Left ventricle myocardium superior (tissue), 1 donor: ENCODE measurements at places on chromosomes 5 and 9.
A peak's percentile ranks its signal among the peaks of the same experiment; 100 is the strongest.

DNA sequence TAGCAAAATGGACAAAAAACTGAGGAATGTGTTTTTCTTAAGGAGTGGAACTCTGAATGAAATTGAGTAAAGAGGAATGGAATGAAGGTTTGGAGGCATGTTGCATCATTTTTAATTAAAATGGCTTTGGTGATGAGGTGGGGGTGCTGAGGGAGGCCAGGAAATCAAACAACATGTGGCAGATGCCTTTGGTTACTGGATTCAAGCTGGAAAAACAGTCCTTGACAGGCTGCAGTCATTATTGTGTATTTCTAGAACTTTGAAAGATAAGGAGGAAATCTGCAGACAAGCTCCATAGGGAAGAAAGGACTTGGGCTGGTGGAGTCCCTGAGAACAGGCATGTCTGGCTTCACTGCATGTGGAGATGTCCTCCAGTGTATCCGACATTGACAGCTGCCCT lies 203.5 kb upstream of the HAPLN1 start:
- no peak for DNase-seq

GRCh38 chr9:21995006-21995665 lies 545 bp downstream of the CDKN2B-AS1 start:
- peak; percentile 79 for DNase-seq

- peak; percentile 13 for DNase-seq
Measured at GRCh38 chr9:134624137-134624591, 17.4 kb upstream of the COL5A1 start.

GRCh38 chr9:72749276-72749675 lies 203.6 kb downstream of the ALDH1A1 start:
- DNase-seq = no peak

GRCh38 chr9:12993466-12993865 lies 218.6 kb downstream of the LURAP1L start:
- no peak for DNase-seq

GRCh38 chr9:136626740-136627642 lies 35.7 kb upstream of the EGFL7 start:
- DNase-seq = no peak

DNA sequence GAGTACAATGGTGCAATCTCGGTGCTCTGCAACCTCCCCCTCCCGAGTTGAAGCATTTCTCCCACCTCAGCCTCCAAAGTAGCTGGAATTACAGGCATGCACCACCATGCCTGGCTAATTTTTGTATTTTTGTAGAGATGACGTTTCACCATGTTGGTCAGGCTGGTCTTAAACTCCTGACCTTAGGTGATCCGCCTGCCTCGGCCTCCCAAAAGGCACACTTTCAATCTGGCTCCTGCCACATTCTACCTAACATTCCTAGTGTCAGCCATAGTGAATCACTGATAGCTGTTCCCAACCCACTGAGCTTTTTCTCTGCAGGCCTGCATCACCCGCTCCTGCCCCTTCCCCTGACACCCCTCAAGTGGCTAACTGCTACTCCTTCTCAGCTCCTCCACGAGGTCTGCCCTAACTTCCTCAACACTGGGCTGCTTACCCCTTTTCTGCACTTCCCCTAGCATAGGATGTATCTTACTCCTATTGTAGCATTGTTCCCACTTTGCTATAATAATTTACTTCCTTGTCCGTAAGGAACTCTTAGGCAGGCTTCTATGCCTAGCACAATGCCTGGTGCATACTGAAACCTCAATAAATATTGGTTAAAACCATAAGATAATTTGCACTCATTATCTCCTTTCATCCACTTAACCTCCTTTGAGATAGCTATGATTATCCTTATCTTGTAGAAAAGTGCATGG lies 42.0 kb upstream of the LIFR start:
- no peak for DNase-seq

DNA sequence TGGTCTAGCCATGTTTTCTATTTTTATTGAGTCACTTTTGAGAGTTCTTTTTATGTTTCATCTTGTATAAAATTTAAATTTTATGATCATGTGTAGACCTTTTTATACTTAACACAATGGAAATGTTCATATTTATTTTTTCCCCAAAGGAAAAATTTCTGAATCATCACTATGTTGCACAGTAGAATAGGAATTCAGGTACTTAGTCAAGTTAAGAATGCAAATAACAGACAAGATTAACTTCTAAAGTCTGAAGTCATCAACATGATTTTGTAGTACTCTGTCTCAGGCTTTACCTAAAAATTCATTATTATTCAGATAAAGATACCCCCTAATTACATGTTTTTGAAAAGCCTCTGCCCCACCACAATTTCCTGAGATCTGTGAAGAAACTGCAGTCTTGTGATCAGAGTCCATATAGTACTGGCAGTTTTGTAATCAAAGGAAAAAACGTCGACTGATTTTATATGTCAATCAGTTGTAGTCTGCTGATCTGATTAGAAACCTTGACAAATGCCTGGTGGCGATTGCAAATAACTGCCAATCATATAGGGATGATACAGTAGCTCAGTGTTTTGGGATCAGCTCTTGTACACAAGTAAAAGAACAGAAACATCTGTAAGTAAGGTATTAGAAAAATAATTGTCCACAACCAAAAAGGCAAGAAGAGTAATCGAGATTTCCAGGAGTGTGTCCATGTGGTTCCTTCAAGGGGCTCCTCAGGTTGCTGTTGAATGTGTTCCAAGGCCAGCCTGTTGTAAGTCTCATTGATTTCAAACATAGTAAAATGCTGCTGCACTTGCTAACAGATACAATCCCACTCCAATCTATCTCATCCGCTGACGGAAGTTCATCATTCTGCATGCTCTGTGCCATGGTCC lies 352.4 kb downstream of the ARRDC3 start:
- DNase-seq = no peak

DNA sequence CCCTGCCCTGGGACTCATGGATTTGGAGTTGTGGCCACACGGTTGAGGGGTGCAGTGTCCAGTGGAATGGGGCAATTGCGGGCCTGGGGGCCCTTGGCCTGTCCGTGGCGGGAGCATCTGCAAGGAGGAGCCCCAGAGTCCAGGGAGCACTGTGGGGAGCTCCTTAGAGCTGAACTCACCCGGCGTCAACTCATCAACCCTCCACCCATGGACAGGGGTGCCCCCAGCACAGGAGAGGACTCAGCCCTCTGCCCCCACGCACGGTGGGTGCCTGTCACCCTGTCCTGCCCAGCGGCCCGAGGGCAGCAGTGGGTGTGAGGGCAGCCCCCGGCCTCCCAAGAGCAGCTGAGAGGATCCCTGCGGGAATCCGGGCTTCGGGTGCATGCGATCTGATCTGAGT lies 550 bp upstream of the SLC6A18 start:
- DNase-seq = no peak

DNA sequence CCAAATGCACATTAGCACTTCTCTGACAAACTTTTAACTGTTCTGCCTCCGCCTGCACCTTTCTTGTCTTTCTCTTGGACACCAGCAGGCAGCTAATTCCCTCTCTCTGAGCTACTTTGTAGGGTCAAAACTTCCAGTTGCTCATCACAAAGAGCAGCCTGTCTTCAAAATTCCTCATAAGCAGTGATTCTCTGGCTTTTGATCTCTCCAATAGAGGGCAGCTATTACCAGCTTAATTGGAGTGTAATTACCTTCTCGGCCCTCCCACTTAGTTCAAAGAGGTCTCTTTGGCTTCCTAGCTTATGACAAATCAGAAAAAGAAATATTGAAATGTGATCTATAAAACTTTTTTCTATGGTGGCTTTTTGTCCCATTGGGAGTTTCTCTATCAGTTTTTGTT lies 43.6 kb upstream of the RAD23B start:
- no peak for DNase-seq

DNA sequence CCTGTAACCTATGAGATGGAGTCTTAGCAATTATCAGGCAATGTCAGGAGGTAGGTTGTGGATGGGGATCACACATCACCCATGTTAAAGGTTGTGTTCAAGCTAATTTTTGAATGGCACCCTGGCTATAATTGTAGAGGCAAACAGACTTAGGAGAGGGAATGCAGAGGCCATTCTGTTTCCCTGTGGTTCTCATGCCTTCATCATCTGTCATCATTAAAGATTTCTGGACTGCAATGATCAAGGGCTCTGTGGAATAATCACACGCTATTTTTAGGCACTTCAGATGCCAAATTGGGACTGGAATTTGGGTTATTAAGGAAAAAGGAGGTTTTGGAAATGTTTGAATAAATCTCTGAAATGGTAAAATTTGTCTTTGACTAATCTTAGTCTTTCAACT lies 1065.4 kb downstream of the TAF11L14 start:
- no peak for DNase-seq

GRCh38 chr9:83441390-83441789 lies 96.8 kb downstream of the FRMD3 start:
- DNase-seq = no peak

DNA sequence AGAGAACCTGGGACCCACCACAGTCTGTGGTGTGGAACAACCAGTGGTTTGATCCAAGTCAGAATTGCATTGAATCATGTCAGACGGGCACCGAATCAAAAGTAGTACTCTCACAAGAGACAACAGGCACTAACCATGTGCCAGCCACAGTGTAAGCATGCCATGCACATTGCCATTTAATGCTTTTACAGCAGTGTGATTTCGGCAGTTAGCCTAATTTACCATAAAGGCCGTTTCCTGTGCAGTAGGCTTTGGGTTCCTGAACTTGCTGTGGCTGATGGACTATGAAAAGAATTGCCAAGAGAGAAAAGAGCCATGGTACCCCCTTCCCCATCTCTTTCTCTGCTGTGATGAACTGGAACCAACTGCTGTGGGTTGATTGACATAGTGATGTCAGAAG lies 540.6 kb downstream of the EBF1 start:
- DNase-seq = no peak

DNA sequence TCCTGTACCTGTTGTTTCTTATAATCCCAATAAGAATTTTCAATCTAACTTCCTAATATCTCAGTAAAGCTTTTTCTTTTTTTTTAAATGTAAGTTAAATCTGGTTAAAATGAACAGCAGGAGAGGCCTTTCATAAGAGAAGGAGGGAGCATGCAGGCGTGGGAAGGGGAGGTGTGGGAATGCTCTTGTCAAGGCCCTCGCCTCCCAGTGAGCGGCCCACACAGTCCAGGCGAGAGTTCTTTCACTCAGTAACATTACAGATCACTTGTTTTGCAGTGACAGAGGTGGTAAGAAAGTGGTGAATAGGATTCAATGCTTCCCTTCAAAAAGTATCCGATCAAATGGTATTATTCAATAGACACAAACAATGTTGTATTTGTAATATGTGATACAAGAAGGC lies 125.0 kb downstream of the EPB41L4A start:
- no peak for DNase-seq

DNA sequence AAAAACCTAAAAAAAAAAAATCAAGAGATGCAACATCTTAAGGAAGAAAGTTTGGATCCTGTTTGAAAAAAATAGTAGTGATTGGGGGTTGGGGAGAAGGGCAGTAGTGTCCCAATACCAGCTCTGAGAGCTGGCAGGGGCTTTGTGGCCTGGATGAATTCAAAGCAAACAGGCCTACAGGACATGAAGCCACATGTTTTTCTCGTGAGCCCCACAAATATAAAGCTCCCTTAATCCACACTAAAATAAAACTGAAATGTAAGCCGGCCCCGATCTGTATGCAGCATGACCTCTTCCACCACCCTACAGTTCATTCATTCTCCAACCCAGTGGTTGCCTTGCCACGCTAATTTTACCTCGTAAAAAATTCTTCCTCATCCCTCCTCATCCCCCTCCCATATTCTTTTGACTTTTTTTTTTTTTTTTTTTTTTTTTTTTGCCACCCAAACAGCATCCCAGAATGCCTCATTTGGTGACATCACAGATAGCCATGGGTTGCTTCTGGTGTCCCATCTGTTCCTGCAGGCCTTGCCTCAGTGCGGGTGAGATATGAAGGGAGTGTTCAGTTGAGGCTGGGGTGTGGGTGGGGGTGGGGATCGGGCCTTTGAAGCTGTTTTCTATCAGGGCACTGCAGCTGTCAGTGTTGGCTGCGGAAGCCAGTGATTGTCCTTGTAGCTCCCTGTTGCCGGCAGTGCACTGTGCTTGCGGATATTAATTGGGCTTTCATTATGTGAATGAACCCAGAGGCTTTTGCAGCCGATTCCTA lies 81.6 kb upstream of the NFIB start:
- peak; percentile 60 for DNase-seq

- DNase-seq = no peak
Measured at GRCh38 chr9:124309667-124310084, 51.9 kb downstream of the NEK6 start.

DNA sequence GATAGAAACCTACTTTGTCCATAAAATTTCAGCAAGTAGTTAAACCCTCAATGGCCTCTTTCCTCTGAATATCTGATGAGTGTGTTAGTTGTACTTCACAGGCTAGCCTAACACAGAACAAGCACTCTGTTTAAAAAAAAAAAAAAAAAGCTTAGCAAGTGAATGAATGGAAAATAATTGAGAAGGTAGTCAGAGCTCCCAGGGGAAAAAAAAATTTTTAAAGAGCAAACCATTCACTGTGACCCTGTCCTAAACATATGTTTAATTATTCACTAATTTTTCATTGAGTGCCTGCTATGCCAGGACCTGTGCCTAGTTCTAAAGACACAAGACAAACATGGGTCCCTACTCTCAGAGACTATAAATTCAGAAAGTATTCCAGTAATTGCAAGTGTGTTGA lies 69.3 kb downstream of the SH3RF2 start:
- no peak for DNase-seq

GRCh38 chr5:110362261-110362660 lies 364.2 kb downstream of the TMEM232 start:
- no peak for DNase-seq

- no peak for DNase-seq
Measured at GRCh38 chr5:1443171-1443570, 2.1 kb downstream of the SLC6A3 start.

- no peak for DNase-seq
Measured at GRCh38 chr5:60023255-60023654, 129.7 kb upstream of the PDE4D start.

DNA sequence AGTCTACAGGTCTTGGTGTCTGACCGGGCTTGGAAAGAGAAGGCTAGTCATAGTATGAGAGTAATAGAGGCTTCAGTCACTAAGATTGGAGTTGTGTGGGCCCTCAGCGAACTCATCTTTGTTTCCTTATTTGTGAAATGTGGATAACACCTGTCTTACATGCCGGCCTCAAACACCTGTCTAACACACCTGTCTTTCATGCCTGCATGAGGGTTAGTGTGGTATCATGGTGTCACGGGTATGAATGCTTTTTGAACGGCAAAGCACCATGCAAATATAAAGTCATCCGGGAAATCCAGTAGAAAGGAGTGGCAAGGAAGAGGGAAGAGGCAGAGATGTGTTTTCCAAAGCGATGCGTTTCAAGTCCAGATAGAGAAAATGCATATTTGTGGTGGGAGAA lies 25.5 kb downstream of the GRAMD2B start:
- DNase-seq = no peak

DNA sequence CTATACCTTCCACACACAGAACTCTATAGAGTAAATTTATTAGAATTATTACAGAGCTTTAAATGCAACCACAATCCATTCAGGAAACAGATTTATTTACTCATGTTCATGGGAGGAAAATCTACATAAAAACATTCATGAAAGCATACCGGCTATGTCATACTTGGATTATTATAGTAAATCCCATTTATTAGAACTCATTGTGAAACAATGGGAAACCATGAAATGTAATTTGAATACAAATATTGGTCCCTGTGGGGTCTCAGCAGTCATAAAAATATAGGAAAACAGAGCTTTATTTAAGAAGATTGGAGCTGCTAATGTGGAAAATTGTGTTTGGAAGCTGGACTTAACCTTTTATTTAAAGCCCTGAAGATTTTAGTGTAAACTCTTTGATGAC lies 80.7 kb downstream of the HAPLN1 start:
- no peak for DNase-seq

- no peak for DNase-seq
Measured at GRCh38 chr5:142120247-142120935, 11.8 kb downstream of the NDFIP1 start.
